Stimulated activated CD8-positive, alpha-beta memory T cell treated with anti-CD3 and anti-CD28 coated beads, Interleukin-7, amount 100 ng/mL, for 1 hour (primary cell): ENCODE measurements at places on chromosomes 7 and 10.

GRCh38 chr7:15686295-15686956, at the start of gene MEOX2:
TSS of gene MEOX2 (minus strand) at chr7:15686683. CDS start at chr7:15686402, 281 bp downstream.
- DNase-seq, result no peak

DNA sequence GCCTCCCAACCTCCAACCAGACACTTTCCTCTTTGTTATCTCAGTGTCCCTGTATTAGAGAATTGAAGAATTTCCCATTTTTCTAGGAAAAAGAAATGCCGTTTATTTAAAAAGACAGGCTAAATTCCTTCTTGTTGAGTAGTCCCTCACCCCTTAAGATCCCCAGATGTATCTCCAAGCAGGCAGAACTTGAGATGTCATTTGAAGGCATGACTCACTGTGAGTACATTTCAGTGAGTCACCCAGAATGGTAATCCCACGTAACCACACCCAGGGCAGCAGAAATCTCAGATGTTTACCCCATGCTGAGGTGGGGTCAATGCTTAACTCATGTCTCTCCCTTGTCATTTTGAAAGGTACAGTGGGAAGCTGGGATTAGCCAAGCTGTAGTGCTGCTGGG, 4.4 kb downstream of the ZNF655 start:
- no peak for DNase-seq

DNA sequence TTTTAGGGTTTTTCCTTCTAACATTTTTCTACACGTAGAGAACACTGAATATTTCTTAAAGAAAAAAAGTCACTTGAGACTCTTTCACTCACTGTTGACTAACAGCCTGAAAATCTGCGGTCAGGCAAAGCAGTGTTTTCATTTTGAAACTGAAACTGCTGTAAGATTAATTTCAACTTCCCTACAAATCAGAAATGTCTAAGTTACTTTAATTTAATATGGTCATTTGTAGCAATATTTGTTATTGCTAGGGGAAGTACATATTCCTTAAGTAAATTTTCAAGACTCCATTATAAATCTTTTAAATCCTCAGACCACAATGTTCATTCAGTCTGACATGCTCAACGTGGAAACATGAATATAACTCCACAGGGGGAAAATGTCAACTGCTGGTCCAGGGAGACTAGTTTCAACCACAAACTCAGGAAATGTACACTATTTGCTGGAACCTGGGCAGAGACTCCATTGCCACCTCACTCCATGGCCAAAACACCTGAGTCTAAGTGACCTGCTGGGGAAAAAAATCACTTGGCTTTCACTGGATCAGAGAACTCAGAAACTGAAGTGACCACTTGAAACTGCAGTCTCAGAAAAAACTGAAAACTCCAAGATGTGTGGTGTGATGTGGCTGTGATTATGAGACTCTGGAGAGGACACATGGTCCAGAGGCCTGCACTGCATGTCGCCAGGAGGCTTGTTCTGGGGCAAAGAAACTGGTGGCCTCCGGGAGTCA, 161.2 kb downstream of the TAX1BP1 start:
- no peak for DNase-seq

GRCh38 chr7:99258501-99258900, 14.1 kb upstream of the MYH16 start:
- DNase-seq, result no peak

- no peak for DNase-seq
These were observed 110.5 kb downstream of the HECTD2 start for GRCh38 chr10:91520661-91521060.

- DNase-seq, result no peak
These were observed 693 bp downstream of the ADIRF start for GRCh38 chr10:86968994-86969355.

DNA sequence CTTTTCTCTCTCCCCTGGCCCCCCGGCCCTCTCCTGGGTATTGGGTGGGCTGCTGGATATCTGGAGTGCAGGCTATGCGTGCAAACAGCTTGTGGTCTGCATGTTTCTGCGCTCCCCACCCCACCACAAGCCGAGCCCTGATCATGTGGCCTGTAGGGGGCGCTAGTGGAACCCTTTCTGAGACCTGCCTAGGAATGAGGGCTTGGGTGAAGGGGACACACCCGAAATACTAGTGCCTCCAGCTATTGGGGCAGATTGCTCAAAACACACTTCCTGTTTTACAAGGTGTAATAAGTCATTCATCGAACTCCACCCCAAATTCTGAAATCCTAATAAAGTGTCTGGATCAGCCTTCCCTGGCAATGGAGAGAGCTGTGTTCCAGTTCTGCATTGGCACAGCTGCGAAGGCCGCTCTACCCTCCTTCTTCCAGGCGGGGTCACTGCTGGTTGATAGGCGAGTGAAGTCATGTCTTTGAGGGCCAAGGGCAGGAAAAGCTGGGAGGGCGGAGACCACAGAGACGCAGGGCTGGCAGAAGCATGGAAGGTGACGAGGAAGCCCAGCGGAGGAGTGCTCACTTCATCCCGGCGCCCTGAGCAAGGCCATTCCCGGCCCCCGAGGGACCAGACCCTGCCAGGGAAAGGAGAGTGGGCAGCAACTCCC, 19.8 kb upstream of the PRRT4 start:
- no peak for DNase-seq

DNA sequence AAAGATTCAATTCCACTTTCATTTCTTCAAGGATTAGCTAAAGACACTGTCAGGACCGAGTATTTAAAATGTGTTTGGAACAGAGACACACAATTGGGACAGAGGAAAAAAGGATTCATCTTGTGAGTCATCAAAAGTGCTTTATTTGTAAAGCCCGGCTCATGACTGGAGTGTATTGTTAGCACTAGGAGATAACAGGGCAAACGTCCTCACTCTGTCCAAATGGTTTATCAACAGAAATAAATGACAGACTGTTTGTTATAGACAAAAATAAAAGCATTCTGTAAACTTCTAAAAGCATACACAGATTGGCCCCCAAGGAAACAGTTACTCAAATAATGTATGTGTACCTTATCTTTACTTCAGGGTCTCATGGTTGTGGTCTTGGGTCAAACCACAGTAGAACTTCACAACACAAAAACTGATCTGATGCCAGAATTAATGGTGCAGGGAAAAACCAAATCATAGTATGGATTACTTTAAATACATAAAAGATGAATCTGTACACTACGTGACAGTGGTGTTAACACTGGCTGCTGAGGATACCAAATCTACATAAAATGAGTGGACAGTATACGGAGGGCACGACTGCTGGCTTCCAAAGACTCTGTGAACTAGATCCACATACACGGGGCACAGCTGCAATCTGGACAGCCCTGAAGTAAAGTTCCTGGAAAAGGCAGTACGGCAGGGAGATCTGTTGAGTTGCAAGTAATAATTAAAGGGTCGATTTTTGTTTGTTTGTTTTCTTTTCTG, 179.4 kb downstream of the PIP4K2A start:
- no peak for DNase-seq

DNA sequence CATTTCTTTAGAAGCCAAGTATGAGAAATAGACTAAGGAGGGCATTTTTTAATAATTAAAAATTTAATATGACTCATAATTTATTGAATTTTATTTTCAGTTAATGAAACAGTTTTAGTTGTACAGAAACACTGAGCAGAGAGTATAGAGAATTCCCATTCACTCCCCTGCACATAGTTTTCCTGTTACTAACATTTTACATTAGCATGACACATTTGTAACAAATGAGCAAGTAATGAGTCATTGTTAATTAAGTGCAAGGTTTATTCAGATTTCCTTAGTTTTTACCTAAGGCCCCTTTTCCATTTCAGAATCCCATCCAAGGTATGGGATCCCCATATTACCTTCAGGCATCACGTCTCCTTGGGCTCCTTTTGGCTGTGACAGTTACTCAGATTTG, 271.5 kb upstream of the FZD8 start:
- no peak for DNase-seq

GRCh38 chr7:115708013-115708341, 322.6 kb downstream of the TFEC start:
- DNase-seq, result no peak

DNA sequence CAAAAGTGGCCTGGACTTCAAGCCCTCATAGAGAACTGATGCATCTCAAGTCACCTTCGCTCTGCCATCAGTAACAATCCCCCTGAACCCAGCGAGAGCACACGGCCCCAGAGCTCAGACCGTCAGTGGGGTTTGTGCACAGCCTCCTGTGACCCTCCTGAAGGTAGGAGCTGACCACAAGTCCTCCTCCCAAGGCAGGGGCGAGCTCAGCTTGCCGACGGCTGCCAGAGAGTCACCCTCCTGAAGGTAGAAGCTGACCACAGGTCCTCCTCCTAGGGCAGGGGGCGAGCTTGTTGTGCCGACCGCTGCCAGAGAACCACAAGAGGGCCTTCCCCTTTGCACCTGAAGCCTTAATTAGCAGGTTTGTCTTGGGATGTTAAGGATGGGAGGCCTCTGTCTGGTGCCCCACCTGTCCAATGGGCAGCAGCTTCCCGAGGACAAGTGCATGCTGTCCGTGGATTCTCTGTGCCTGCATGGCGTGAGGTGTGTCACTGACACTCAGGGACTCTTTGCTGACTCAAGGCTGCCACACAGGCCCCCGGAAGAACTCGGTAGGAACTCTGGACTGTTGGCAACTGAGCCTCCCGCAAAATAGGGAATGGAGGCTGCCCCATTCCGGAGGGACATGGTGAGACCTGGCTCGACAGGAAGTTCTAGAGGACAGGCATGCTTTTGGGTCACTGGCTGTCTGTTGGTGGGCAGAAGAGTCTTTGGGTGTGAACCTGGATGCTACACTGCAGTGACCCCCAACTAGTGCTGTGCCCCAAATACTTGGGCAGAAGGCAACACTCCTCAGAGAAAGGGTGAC, 487.4 kb downstream of the DNAJB6 start:
- no peak for DNase-seq

GRCh38 chr10:33263453-33263852, 71.0 kb downstream of the NRP1 start:
- DNase-seq, result no peak

DNA sequence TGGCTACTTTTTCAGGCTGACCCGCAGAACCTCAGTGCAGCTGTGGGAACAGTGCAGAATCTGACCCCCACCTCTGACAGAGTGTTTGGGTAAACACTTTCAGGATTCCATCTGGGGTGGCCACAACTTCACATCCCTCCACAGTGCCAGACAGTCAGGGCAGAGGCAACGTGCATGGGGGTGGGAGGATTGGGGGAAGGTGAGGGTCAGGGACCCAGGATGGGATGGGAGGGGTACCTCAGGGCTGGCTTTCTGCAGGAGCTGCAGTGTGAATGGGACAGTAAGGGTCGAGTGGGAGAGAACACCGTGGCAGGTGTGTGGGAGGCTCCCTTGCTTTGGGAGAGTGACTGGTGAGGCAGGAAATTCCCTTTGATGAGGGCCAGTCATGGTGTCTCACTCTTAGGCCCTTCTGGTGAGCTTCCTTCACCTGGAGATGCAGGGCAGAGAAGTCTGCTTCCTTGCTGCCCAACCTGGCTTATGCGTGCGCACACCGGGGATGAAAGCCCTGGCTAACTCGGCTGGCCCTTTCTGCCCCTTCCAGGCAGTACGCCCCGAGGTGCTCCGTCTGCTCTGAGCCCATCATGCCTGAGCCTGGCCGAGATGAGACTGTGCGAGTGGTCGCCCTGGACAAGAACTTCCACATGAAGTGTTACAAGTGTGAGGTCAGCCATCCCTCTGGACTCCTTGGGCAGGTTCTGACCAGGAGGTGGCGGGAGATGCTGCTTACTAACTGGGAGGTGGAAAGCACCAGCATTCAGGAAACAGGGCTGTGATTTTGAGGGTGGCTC, 8.4 kb downstream of the ZYX start:
- no peak for DNase-seq

DNA sequence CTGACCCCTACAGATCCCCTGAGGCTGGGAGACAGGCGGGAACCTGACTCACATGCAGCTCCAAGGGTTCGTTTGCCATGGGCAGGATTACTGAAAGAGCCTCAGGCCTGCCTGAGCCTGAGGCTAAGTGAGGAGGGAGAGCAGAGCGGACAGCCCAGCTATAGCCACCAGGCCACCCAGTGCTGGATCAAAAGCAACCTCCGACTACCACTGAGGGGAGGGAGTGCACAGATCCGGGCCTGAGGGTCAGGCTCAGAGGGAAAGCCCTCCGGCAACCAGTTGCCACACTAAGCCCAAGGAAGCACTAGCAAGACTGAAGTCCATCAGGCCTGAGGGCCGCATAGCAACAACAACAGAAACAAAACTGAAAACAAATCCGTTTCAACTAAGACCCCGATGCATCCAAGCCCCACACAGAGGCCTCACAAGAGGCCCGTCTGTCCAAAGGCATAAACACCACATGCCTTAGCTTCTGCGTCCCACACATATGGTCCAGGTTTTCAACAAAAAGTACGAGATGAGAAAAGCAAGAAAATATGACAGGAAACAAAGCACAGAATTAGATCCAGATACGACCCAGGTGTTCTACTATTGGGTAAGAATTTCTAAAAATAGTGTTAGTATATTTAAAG, 92.5 kb upstream of the VIPR2 start:
- DNase-seq, result no peak

DNA sequence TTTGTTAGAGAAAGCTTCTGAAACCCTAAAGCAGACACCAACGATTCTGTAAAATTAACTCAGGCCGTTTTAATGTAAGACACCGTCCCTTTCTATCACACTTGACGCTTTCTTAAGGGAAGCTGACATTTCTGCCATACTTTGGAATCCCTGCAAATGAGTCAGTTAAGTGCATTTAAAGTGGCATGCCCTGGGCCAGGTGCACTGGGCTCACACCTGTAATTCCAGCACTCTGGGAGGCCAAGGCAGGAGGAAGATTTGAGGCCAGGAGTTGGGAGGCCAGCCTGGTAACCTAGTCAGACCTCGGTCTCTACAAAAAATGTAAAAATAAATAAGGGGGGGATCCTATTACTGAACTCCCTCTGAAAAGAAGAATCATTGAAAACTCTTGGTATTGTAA, 4.4 kb downstream of the UBE2H start:
- DNase-seq, result no peak

GRCh38 chr10:79158004-79158340, 89.2 kb downstream of the ZMIZ1 start:
- no peak for DNase-seq

DNA sequence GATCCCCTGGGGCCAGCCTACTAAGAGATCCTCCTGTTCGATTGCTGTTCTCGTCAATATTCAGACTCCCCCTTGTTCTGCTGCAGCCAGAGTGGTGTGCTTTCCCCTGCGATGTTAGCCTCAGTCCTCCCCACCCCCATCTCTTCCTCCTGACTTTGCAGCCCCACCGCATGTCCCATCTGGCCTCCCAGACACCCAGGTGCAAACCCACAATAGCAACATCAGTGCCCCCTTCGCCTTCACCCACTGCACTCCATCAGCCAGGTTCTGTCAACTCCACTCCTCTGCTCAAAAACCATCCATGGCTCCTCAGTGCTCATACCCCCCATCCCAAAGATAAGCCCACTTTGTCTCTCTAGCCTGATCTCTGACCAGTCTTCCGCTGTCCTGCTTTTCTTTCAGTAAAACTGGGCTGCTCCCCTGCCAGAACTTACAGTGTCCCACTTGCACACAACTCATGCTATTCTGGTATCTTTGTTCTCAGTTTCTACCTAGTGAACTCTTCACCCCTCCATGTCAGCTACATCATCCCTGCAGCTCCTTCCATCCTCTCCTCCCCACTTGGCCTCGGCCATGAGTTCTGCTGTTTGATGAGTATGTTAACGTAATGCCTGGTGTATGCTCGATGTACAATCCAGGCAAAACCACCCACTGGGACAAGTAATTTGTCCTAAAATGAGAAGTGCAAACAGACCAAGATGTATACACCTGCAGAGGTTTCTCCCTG, 26.6 kb downstream of the COL13A1 start:
- no peak for DNase-seq

GRCh38 chr7:6293202-6293601, 20.8 kb upstream of the CYTH3 start:
- no peak for DNase-seq

GRCh38 chr7:83976302-83976701, 218.3 kb downstream of the SEMA3A start:
- no peak for DNase-seq
